ENCODE measurements at places on chromosomes 4 and X.

DNA sequence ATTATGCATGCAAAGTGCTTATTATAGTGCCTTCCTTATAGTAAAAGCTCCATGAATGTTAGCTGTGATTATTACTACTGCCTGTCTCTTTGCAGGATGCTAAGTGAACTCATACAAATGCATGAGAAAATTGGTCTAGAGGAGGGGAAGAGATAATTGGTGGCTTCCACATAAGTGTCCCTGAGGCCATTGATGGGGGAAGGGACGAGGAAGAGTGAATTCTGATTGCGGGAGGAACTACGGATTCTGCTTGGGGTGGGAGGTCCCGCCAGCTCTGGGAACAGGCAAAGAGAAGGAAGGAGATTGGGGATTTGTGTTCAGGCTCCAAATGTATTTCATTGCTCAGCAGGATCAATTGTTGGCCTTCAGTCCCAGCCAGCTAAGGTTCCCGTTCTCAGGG lies 11.6 kb upstream of the ARHGAP36 start:
- H3K4me1 ChIP-seq, result no peaks in the 10 kb centered on the region
- H3K27me3 ChIP-seq, result no peaks in the 10 kb centered on the region
- no peak overlapping the region for H3K27ac ChIP-seq
- no peak for DNase-seq
- no peaks in the 10 kb centered on the region for H3K36me3 ChIP-seq

DNA sequence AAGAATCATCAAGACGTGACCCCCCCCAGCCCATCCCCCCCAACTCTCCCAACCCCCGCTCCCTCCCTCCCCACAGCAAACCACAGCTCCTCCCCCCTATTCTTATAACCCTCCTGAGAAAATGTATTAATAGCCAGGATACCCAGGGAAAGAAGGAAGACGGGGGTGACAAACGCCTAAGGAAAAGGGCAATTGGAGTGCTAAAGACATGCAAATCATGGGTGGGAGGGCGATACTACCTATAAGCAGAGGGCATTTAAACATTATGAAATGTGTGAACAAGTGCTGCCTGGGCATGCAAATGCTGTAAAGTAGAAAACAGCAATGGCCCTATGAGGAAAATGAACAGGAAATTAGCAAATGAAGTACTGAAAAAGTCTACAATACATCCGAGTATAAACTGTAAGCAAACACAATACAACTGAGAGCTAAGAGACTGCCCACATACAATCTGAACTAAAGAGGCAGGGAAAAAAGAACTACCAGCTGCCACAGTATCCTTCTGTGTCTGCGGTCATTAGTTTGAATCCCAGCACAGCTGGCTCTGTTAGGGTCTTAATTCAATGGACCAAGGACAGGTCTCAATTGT lies 2.4 kb downstream of the CXXC4 start:
- H3K4me1 ChIP-seq, result peaks cover 15% of the 10 kb centered on the region
- H3K27me3 ChIP-seq, result no peaks in the 10 kb centered on the region
- no peak for DNase-seq

GRCh38 chrX:96982161-96982560 lies 98.5 kb downstream of the RPA4 start:
- DNase-seq, result no peak
- H3K27ac ChIP-seq, result no peak overlapping the region
- H3K4me3 ChIP-seq, result no peak overlapping the region

- no peaks in the 10 kb centered on the region for H3K4me1 ChIP-seq
- H3K36me3 ChIP-seq, result no peaks in the 10 kb centered on the region
- DNase-seq, result no peak
- H3K4me3 ChIP-seq, result no peak overlapping the region
- no peaks in the 10 kb centered on the region for H3K27me3 ChIP-seq
Observed at GRCh38 chr4:139207247-139207646, 30.2 kb upstream of the ELF2 start.

- H3K27ac ChIP-seq, result no peak overlapping the region
- 0 out of 2 replicates have a peak overlapping the region, but pooled peaks have one; percentile 1 for H3K4me3 ChIP-seq
- H3K27me3 ChIP-seq, result no peaks in the 10 kb centered on the region
- peaks cover 12% of the 10 kb centered on the region for H3K4me1 ChIP-seq
- DNase-seq, result no peak
- H3K36me3 ChIP-seq, result no peaks in the 10 kb centered on the region
Observed at GRCh38 chr4:184028561-184029374, 123.7 kb downstream of the STOX2 start.

DNA sequence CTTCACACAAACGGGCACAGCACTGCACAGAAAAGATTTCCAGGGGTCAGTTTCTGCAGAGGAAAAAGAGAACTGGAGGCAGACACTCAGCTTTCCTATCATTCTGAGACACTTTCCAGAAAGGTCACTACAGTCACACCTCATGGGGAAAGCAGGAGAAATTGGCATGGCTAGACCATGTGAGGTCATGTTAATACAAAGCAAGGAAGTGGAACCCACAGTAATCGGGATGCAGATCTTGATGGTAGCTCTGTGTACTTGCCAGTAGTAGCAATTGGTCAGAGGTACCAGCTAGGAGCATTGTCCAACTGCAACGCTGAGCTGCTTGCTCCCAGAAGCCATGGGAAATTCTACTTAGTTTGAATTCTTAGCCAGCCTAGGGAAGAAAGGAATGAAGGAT lies 255.3 kb upstream of the PCDH10 start:
- no peak overlapping the region for H3K27ac ChIP-seq
- DNase-seq, result no peak
- H3K36me3 ChIP-seq, result no peaks in the 10 kb centered on the region
- H3K4me3 ChIP-seq, result no peak overlapping the region

GRCh38 chr4:130073145-130073790 lies 977.3 kb downstream of the C4orf33 start:
- no peaks in the 10 kb centered on the region for H3K27me3 ChIP-seq
- H3K27ac ChIP-seq, result no peak overlapping the region
- peak; percentile 10 for DNase-seq
- H3K36me3 ChIP-seq, result no peaks in the 10 kb centered on the region

GRCh38 chrX:115949900-115950822 lies 220.4 kb upstream of the AGTR2 start:
- H3K27me3 ChIP-seq, result no peaks in the 10 kb centered on the region
- no peaks in the 10 kb centered on the region for H3K36me3 ChIP-seq
- H3K4me3 ChIP-seq, result no peak overlapping the region
- H3K4me1 ChIP-seq, result no peaks in the 10 kb centered on the region
- no peak overlapping the region for H3K27ac ChIP-seq

DNA sequence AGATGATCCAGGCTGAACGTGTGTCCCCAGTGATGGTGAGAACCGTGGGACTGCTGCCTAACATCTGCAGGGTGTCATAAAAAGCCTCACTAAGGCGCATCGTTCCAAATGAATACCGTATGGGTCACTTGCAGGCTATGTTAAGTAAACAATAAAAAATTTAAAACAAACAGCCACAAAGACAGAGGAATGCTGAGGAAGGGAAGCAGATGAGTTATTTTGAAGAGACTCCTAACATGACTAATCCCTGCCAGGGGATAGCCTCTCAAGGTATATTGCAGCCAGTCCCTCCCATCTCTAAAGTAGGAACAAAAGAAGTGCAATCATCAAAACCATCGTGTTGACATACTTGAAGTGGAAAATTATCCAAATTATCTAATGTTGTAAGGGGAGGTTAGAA lies 83.8 kb downstream of the UNC5C start:
- H3K36me3 ChIP-seq, result no peaks in the 10 kb centered on the region
- no peak overlapping the region for H3K27ac ChIP-seq
